Pons (tissue), 1 donor: ENCODE measurements at places on chromosomes 12 and 14.
A peak's percentile ranks its signal among the peaks of the same experiment; 100 is the strongest.

DNA sequence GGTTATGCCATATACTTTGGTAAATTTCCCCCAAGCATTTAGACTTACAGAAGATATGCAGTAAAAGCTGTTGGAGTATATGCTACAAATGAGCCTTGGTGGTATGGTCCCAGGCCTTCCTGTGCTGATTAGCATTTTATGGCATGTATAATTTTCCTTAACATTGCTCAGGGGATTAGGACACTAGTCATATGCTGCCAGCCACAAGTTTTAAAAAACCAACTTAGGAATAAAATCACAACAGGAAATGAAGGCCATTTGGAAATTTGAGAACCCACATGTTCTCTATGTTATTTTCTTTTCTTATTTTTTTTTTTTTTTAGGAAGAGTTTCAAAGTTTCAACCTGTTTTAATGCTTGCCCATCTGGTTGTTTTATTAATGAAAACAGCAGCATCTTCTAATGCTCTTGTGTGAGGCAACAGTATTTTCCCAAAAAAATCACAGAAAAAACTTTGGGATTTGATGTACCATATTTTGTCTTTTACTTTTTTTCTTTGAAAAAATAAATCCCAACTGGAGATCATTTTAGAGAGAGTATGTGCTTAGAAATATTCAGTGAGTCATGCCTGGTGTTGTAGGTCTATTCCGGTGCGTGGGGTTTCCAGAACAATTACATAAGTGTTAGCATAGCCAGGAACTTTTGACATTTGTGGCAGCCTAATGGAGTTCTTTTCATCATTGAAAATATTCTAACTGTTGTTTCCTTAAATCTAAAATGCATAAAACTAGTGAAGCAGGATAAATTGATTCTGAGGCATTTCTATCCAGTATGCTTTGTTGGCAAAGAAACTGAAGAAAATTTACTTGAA lies 21.7 kb upstream of the DUSP6 start:
- DNase-seq, result no peak

DNA sequence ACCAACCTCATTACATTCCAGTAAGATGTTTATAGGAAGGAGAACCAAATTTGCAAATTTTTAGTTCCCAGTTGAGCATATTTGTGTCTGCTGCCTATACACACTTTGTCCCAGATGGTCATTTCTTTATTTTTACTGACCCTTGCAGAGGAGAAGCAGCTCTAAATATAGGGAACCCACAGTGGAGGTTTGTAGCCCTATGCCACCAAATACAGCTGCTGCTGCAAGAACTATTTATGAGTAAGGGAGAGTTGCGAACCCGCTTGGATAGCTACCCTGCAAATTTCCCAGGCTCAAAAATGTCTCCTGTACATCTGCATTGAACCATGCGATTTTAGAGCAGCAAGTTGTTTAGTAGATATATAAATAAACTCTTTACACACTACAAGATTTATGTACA lies 48.2 kb downstream of the NAV3 start:
- peak; percentile 34 for DNase-seq

GRCh38 chr12:96308881-96309280 lies 91.4 kb downstream of the CDK17 start:
- DNase-seq, result no peak

GRCh38 chr14:102630881-102631280 lies 38.4 kb downstream of the RCOR1 start:
- DNase-seq, result no peak

GRCh38 chr12:17326649-17327048 lies 720.7 kb upstream of the LMO3 start:
- no peak for DNase-seq

- DNase-seq, result no peak
Observed at GRCh38 chr12:107399046-107399445, 286.6 kb upstream of the PWP1 start.

DNA sequence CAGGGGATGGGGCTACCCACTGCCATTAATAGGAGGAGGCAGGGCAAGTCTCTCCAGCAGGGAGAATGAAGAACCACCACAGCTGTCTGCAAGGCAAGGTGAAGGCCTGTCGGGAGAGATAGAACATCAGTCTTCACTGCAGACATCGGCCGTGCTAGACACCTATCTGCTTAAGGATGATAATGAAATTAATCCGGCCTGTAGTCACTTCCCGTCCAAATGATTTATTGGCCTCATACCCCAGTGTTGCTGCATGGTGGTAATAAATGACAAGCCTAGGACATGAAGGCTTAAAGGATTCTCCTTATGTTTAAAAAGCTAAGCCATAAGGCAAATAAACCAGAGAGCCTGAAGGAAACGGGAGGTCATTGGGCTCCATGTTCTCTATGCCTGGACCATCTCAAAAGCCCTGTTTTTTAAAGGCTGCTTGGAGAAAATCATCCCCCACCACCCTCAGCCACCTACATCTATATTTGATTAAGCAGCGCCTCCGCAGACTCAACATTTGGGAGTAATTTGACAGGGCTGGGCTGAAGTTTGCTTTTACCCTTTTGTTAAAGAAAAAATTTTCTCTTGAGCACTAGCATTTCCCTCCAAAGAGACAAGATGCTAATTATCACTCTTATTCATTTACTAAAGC lies 137.7 kb downstream of the PLXNC1 start:
- no peak for DNase-seq

GRCh38 chr12:132116709-132117557 lies 27.2 kb downstream of the DDX51 start:
- no peak for DNase-seq

- DNase-seq, result no peak
Observed at GRCh38 chr12:93102744-93103143, 173.6 kb upstream of the EEA1 start.

DNA sequence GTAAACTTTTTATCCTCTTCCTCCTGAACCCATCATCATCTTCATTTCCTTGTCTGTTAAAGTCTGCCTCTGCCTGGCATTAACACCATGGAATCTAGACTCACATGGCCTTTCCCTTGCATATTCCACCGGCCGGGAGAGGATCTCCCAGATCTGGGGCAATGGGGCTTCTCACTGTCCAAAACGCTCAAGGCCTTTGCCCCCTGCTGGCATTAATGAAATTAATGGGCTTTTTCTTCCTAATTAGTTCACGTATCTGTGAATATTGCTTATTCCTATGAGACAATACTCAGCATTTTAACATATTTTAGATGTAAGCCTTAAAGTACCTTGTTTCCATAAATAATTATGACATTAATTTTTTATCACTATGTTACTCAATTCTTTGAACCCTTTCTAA lies 42.9 kb upstream of the CAPRIN2 start:
- no peak for DNase-seq

DNA sequence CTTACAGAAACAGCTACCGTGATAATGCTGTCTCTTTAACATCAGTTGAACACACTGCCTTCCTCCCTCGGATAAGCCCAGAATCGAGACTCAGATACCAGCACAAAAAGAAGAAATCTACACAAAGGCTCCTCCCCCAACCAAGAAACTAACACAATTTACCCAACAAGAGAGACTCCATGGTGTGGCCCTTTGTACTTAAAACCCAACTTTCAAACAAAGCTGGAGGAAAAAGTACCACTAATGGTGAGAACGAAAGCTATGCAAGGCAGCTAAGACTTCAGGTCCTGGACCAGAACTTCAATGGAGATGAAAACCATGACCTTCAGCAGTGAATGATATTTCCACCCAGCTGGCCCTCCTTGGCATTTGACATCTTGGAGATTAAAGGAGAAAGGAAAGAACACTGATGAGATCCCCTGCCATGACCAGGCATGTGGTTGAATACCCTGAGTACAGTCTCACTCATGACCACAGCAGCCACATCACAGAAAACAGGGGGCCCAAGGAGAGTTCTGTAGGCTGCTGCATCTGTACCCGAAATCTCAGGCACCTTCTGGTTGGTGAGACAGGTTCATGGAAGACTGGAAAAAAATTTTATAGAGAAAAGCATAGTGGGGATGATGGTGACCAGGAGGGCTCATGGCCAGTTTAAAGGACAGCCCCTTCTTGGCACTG lies 36.7 kb downstream of the RBM19 start:
- no peak for DNase-seq

DNA sequence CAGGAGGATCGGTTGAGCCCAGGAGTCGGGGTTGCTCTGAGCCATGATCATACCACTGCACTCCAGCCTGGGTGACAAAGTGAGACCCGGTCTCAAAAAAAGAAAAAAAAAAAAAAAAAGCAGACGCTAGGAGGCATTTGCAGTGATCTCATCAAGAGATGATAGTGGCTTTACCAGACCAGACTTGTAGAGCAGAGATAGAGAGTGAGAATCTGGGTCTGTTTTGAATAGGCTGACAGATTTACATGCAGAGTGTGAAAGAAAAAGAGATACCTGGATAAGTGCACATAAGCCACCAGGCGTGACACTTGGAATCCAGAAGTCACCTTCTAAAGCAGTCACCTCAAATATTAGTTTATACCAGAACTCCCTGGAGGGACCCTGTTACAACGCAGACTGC lies 21.1 kb upstream of the FLRT2 start:
- DNase-seq, result no peak
